AG10803 (cell line): ENCODE measurements at places on chromosomes 6 and 20.
A peak's percentile ranks its signal among the peaks of the same experiment; 100 is the strongest.

DNA sequence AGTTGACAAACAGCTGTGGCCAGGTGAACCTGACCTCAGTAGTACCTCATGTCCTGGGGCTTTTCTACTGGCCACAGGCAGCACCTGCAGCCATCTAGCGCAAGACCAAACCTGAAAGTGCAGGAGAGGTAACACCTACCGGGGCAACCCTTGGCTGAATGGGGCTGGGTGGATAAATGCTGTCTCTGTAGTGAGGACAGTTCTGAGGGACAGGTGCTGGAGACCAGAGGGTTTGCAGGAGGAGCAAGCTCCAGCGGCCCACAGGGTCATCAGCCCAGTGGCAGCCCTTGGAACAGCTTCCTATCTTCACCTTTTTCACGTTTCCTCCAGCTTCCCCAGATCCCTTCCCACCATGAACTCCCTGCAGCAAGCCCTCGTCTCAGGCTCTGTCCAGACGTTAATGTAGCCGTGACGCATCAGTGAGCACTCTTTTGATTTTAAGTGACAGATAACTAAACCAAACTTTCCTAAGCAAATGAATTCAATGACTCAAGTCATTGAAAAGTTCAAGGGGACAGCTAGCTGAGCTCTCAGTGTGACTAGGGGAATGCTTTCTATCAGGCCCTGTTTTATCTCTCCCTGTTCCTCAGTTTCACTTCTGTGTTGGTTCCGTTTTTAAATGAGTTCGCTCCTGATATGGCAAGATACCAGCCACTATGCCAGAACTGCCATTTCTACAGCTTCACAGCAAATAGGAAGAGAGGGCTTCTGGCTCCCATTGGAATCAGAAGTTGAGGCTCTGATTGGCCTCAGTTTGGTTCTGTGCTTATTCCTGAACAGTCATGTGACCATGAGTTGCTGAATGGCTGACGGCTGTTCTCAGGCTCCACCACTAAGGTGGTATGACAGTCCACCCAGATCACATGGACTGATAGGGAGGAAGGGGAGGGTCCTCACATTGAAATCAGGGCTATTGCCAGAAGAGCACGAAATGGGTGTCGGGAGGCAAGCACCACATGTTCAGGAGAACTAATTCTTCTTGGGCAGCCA is 12.1 kb upstream of the PFDN4 start:
- no peak for DNase-seq

- no peak for DNase-seq
Observed at GRCh38 chr6:99993533-99994251, at the start of gene MCHR2. Gene MCHR2, minus strand, starts transcription at chr6:99994223. Its CDS starts 38,076 bp downstream, at chr6:99956147.

GRCh38 chr6:27890445-27891319 is 21.5 kb downstream of the OR2B2 start:
- DNase-seq: peak; percentile 93

DNA sequence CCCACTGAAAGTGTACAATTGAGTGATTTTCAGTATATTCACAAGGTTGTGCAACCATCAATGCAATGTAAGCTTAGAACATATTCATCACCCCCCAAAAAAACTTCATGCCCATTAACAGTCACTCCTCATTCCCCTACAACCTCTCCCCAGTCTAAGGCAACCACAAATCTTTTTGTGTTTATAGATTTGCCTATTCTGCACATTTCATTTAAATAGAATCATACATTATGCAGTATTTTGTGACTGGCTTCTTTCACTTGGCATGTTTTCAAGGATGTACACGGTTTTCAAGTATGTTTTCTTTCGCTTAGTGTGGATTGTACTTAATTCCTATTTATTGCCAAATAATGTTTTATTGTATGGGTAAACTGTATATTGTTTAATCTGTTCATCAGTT is 329.3 kb upstream of the RNF24 start:
- no peak for DNase-seq

GRCh38 chr6:3913077-3913957 is 64.1 kb downstream of the FAM50B start:
- peak; percentile 98 for DNase-seq
